ENCODE measurements at places on chromosomes 5 and 9. TPM values are rescaled to one million over a fixed set of nuclear protein-coding genes. Genes with fewer than 3 reads are reported as not detected.

DNA sequence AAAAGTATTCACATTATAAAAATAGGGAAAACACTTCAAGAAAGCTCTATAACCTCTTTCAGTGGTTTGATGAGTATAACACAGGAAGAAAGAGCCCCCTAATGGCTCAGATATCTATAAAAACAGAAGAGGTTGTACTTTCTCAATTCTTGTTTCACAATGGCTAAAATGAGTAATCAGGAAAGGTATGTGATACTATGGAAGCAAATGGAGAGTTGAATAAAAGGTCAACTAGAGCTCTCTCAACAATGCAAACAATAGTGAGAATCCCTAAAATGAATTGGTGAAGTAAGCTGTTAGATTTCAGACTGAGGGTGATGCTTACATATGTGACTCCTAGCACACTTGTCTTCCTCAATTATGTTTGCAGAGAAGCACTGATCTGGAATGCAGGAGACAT is 584.6 kb upstream of the CDH18 start:
- no peaks in the 10 kb centered on the region for H3K36me3 ChIP-seq
- no peaks in the 10 kb centered on the region for H3K4me1 ChIP-seq
- no peak for DNase-seq
- no peaks in the 10 kb centered on the region for H3K27me3 ChIP-seq
- no peak overlapping the region for H3K27ac ChIP-seq

DNA sequence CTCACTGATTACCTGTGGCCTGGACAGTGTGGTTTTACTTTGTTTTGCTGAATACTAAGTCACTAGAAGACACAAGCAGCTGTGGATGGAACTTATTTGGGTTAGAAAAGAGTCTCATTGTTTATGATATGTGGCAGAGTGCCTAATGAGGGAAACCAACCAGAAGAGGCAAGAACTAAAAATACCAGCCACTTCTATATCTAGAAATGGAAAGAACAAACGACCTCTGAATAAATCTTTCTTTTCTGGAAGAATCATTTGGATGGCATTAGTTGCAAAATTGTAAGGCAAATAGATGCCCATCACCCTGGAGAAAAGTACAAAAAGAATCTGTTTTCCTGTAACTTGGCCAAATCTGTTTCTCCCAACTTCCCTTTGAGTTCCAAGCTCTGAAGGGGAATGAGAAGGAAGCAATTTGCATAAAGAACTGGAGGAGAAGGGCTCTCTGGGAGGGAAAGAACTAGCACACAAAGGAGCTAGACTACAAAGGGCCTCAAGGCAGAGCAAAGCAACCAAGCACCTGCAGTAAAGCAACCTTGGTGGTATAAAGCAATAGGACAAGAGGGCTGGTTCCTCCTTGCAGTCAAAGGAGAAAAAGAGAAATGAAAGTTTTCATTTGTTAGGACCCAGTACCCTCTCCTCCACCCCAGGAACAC is 455.4 kb downstream of the CAAP1 start:
- no peak overlapping the region for H3K27ac ChIP-seq
- no peak for DNase-seq
- H3K4me3 ChIP-seq: no peak overlapping the region
- no peaks in the 10 kb centered on the region for H3K27me3 ChIP-seq

GRCh38 chr5:159682623-159683022 is 233.7 kb upstream of the ADRA1B start:
- H3K4me1 ChIP-seq: peaks cover 4% of the 10 kb centered on the region
- DNase-seq: no peak
- H3K27ac ChIP-seq: no peak overlapping the region
- H3K4me3 ChIP-seq: no peak overlapping the region
- no peaks in the 10 kb centered on the region for H3K36me3 ChIP-seq
- H3K27me3 ChIP-seq: no peaks in the 10 kb centered on the region

DNA sequence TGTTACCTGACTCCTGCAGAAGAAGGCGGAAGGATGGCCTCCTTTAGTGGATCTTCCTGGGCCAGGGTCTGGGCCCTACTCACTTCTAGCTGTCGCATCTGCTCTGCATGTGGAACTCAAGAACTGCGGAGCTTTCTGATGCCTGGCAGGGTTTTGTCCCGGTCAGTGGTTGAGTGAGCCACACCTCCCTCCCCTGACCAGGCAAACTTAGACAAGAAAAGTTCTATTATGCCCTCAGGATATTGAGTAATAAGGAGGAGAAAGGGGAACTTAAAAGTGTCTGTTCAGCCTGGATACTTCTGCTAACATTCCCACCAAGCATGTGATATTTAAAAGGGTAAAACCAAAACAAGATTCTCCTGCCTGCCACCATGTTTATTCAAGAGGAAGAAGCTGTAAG is at the start of gene FYB1:
Gene FYB1 (minus strand): TSS at position 127 of the 400 bp plus-strand sequence. CDS start 16,603 bp downstream, outside the sequence.
- peaks cover 32% of the 10 kb centered on the region for H3K4me1 ChIP-seq
- no peak within 1 kb of the TSS for H3K27ac ChIP-seq
- no peaks in the 10 kb centered on the region for H3K27me3 ChIP-seq
- H3K36me3 ChIP-seq: peaks cover 1% of the 10 kb centered on the region

- no peak for DNase-seq
- no peak overlapping the region for H3K4me3 ChIP-seq
- H3K27me3 ChIP-seq: peaks cover 5% of the 10 kb centered on the region
- no peaks in the 10 kb centered on the region for H3K36me3 ChIP-seq
- H3K4me1 ChIP-seq: no peaks in the 10 kb centered on the region
Measured at GRCh38 chr5:57768745-57769144, 286.1 kb upstream of the ACTBL2 start.

STPG3 gene
- not detected for total RNA-seq

POLR3G gene
- 3.7 TPM for total RNA-seq

All from activated naive CD8-positive, alpha-beta T cell treated with anti-CD3 and anti-CD28 coated beads, Interleukin-2, amount 10 ng/mL, durations not matched to agents 7 days and 5 days (primary cell).